ENCODE measurements at places on chromosomes 4 and X. TPM values are rescaled to one million over a fixed set of nuclear protein-coding genes. Genes with fewer than 3 reads are reported as not detected.

GRCh38 chr4:143353797-143354196, 17.1 kb downstream of the GAB1 start:
- no peak for DNase-seq

DNA sequence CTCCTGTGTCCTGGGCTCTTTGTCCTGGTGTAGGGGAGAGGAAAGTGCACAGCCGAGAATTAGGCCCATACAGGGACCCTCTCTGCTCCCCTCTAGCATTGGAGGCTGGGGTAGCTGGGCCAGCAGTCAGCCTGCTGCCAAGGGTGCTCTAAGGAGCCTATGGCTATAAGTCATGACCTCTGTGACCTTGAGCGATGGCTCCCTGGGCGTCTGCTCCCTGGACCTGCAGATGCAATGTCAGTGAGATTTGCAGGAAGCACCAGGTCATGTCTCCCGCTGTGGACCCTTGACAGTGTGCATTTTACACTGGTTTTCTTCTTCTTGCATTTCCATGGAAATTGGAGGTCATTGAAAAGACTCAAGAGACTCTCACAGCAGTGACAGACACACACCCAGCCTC, 234.1 kb upstream of the PSAPL1 start:
- DNase-seq, result no peak

DNA sequence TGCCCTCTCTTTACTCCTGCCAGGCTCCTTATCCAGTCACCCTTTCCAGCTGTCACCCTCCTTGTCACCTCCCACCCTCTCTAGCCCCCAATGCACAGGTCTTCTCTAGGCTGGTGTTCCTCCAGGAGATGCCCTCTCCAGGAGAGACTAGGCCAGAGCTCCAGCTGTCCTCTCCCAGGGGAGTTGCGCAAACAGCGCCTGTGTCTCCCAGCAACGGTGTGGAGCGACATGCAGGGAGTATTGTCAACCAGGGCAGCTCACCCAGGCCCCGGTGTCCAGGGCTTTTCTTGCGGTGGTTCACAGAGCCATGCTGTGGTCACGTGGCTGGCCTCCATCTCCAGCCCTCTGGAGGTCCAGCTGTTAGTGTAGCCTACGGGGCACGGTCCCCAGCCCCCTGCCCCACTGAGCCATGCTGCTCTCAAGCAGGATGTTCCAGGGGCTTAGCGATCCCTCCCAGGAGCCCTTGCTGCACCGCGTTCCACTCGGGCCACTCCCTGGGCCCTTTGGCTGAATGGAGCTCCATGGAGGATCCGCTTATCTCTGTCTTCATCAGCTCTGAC, 34.8 kb downstream of the CCNQ start:
- no peak for DNase-seq

GRCh38 chr4:95295157-95295556, 253.6 kb downstream of the UNC5C start:
- no peak for DNase-seq

GRCh38 chr4:177483760-177484159, 41.5 kb upstream of the AGA start:
- no peak for DNase-seq

ZMAT1 gene
- total RNA-seq, result 15.2 TPM

BMP2K gene
- total RNA-seq, result 4.7 TPM
